Activated CD8-positive, alpha-beta T cell treated with anti-CD3 and anti-CD28 coated beads, Interleukin-2, amount 10 ng/mL, durations not matched to agents 7 days and 5 days (primary cell): ENCODE measurements at places on chromosomes 1 and 21. TPM values are rescaled to one million over a fixed set of nuclear protein-coding genes. Genes with fewer than 3 reads are reported as not detected.
A peak's percentile ranks its signal among the peaks of the same experiment; 100 is the strongest.

- DNase-seq = peak; percentile 50
These were observed 4.2 kb downstream of the HIVEP3 start for GRCh38 chr1:41914516-41914915.

DNA sequence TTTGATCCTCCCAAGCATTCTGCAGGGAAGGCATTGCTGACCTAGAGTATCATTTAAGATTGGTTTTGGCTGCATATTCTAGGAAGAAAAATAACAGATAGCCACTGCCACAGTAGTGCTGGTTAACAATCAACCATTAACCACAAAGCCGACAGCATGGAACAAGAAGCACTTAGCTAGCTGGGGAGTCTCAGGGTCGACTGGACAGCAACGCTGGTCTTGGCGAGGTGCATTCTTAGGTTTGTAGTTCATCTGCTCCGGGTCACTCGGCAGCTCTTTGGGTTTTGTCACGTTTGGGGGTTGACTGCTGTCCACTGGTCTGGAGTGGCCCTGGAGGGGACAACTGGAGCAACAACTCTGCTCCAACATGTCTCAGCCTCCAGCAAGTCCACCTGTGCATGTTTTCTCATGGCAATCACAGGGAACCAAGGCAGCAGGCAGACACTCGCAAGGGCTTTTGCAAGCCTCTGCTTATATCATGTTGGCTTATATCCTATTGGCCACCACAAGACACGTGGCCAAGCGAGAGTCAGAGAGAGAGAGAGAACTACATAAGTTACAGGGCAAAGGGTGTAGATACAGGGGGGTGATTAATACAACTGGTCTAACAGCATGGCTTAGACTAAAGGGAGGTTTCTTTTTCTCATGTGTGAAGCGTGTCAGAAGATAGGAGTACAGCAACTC lies 99.5 kb downstream of the LACTBL1 start:
- no peak for DNase-seq

- DNase-seq = no peak
These were observed 29.4 kb upstream of the MAGOH start for GRCh38 chr1:53267761-53268160.

- DNase-seq = no peak
These were observed 64.8 kb upstream of the LGALS8 start for GRCh38 chr1:236458996-236459395.

Gene TRIM67
- not detected for total RNA-seq

DNA sequence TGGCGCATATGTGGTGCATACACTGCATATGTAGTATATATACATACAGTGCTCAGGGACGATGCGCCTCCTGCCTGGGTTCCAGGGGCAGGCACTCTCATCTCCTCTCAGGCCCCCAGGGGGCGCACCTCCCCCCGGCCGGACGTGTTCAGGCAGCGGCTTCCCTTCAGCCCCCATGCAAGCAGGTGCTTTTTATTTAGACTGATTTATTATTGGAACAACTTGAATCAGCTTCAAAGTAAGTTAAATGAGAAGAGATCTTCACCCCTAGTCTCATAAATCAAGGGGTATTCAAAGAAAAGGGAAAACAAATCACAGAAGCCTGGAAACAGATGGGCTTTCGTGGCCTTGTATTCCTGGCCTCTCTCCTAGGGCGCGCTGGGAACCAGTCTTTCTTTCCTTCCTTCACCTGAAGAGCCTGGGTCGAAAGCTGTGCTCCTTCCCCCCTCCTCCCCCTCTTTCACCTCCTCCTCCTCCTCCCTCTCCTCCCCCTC lies 64.6 kb downstream of the UBIAD1 start:
- peak; percentile 84 for DNase-seq

GRCh38 chr1:56433056-56433577 lies 146.2 kb downstream of the PLPP3 start:
- no peak for DNase-seq
